ENCODE measurements at places on chromosomes 11 and 22.

- no peak for DNase-seq
Observed at GRCh38 chr11:124470561-124471227, 25.2 kb upstream of the OR8B8 start.

DNA sequence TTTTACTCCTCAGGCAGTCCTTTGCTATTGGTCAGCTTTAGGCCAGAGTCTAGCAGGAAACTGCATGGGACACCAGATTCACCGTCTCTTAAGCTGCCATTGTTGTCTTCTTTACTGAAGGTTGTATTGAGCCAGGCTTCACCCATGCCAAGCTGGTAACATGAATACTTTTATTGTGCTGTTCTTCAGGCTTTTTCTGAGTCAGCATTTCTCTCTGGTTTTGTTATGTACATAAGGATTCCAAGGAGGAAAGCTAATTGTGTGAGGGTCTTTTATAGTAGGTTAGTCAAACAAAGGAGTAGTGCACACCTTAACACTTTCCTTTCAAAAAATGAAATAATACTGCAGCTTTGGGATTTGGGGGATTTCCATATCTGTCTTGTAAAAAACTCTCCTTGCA is 252.8 kb downstream of the JRKL start:
- DNase-seq = no peak

GRCh38 chr11:124846070-124846673 is 19.1 kb upstream of the ROBO3 start:
- DNase-seq = no peak

DNA sequence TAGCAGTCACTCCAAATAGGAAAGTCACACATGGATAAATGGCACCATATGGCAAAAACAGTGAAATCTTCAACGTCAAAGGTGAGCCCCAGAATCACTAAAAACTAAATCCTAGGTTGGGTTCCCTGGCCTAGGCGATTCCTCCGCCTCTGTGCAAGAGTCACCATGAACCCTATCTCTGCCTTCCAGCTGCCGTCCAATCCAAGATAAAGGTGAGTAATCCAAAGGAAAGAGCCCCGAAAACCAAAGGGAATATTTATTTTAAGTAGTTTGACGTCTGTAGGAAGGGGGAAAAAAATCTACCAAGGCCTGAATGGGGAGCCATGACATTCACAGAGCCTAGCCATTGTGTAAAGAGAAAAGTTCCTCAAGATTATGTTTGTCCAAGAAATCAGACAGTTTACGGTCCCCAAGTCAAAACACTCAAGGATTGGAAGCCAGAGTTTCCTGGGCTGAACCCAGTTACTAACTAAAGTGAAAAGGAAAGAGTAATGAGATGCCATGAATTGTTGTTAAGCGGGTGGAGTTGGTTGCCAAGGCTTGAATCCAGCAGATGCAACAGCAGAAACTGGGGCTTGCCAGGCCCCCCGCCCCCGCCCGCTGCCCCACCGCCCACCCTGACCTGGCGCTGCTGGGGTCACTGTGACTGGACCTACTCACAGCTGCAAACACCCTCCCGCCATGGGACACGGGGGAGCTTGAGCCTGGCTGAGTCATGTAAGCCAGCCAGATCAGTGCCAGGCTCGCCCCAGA is 39.7 kb upstream of the ETS1 start:
- DNase-seq = no peak

DNA sequence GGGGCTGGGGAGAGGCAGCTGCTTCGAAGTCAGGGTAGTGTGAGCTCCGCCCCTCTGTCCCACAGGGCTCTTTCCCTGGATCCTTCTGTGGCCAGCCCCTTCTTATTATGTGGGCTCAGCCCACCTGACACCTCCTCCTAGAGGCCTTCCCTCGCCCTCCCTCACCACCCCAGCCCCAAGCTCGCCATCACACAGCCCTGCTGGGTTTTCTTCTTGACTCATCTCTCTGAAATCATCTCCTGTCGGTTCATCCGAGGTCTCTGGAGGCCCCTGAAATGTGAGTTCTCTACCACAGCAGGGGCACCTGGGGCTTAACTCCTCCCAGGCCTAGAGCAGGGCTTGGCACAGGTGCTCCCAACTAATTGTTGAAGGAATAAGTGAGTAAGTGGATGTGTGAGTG is 65.2 kb downstream of the CACNA1I start:
- no peak for DNase-seq

GRCh38 chr11:108530426-108530825 is 32.2 kb upstream of the POGLUT3 start:
- DNase-seq = no peak

DNA sequence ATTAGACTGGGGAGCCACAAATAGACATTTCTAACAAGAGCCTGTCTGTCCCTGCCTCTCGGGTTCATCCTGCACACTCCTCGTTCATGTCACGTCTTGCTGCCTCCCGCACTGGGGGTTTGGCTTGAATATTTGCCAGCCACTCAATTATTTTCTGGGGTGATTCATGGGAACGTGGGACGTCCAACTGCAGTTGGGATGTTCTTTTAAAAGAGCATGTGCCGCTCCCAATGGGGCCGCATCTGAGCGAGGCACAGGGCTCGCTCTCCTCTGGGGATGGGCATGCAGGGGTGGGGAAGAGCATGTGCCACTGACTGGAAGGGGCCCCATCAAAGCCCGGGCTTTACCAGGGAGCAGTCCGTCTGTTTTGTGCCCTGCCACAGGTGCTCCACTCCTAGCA is 43.4 kb downstream of the PARVG start:
- DNase-seq = no peak

GRCh38 chr11:66015454-66015881 is 3.7 kb downstream of the CST6 start:
- no peak for DNase-seq

DNA sequence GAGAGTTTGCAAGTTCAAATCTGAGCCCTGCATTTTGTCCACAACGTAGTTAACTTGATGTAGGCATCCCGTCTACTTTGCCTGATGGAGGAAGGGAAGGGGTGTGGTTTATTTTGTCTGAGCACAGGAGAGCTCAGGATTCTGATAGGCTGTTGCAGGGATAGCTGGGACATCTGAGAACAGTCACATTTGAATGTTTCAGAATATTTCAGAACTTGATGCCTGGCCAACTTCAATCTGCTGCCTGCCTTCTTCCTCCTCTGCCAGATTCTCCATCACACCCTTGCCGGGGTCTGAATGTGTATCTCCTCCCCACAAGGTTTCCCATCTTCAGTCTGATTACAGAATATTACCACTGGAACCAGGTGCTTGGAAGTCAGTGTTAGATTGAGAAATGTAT is 51.6 kb downstream of the NTM start:
- DNase-seq = no peak

GRCh38 chr11:19813158-19813879 is 100.7 kb downstream of the NAV2 start:
- no peak for DNase-seq

DNA sequence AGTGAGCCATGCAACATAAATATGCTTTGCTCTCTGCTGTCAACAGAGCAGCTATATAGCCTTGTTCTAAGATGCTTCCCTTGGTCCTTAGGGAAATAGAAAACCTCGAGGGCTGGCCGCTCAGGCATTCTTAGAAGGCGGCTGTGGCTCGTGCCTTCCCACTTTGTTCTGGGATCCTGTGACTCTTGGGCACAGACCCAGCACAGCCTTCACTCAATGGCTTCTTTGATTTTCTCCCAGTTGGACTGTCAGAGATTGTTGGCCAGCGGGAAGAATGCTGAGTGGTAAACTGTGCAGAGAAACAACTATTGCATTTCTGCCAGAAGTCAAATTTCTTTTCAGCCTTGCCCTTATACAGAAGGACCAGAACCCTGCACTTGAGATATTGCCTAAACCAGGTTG is 9.5 kb upstream of the MICAL2 start:
- no peak for DNase-seq

DNA sequence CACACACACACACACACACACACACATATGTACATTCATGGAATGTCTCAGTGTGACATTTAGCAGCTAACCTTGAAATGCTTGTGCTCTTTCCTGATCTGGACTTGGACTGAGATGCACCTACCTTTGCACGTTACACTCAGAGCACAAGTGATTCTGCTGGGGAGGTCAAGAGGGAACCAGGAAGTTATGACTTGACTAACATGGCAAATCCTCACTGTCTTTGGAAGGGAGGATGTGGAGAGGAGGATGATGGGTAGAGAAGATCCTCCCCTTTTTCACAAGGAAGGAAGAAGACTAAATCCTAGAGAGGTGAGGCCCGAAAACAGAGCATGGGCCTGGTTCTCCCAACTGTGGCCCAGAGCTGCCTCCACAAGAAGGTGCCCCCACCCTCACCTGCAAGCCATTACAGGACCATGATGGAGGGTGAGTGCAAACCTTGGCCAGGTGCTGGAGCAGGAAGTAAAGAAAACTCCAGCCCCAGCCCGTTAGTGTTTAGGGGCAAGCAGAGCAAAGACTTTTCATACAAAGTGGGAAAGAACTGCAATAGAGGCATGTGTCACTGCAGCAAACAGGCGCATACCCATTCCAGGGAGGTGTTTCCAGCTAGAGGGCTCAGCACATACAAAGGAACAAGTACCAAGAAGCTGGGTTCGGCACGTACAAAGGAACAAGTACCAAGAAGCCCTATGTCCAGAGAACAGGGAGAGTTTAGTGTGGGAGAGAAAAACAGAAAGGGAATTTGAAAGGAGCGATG is 26.4 kb downstream of the SCN4B start:
- peak; percentile 6 for DNase-seq

DNA sequence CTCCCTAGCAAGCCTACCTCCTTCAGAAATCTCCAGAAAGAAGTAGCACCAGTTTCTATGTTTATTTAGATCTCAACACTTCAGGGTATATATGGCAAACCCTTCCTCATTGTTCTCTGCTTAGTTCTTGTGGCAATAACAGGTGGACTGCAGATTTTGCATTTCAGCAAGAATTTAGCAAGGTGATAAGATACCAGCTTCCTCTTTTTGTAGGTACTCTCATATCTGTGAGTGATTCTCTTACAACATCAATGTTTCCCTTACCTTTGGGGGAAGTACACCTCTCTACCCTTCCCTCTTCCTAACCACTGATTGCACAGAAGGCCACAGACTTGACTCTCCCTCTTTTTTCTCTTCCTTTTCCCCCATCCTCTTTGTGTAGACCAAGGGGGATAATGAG is 230.9 kb upstream of the SESN3 start:
- DNase-seq = no peak

- DNase-seq = peak; percentile 31
Observed at GRCh38 chr22:28247667-28248363, 328.8 kb upstream of the PITPNB start.

GRCh38 chr11:108491936-108492335 is 6.2 kb downstream of the POGLUT3 start:
- no peak for DNase-seq

DNA sequence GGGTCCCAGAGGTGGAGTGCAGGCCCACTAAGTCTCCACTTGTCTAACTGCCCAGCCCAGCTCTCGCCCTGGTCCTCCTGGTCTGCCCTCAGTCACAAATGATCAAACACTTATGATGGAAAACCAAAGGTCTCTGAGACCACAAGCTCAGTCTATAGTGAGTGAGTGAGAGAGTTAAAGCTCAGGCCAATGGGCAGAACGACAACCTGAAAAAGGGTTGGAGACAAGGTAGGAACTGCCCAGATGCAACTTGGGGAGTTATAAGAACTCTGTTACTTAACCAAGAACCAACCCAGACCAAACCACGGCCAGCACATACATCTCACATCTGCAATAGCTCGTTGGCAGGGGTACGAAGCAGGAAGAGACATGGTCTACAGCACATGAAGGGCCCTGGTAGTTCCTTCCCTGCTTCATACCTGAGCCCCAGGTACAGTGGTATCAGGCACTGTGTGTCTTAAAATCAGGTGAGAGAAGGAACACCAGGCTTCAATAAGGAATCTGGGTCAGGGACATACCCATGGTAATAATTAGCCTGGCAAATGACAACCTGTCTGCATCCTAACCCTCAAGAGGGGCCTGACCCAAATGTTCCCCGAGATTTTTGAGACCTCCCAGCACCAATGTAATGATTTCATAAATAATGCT is 35.7 kb downstream of the SERPIND1 start:
- DNase-seq = no peak

GRCh38 chr11:9601037-9601875 is 27.8 kb downstream of the WEE1 start:
- no peak for DNase-seq

DNA sequence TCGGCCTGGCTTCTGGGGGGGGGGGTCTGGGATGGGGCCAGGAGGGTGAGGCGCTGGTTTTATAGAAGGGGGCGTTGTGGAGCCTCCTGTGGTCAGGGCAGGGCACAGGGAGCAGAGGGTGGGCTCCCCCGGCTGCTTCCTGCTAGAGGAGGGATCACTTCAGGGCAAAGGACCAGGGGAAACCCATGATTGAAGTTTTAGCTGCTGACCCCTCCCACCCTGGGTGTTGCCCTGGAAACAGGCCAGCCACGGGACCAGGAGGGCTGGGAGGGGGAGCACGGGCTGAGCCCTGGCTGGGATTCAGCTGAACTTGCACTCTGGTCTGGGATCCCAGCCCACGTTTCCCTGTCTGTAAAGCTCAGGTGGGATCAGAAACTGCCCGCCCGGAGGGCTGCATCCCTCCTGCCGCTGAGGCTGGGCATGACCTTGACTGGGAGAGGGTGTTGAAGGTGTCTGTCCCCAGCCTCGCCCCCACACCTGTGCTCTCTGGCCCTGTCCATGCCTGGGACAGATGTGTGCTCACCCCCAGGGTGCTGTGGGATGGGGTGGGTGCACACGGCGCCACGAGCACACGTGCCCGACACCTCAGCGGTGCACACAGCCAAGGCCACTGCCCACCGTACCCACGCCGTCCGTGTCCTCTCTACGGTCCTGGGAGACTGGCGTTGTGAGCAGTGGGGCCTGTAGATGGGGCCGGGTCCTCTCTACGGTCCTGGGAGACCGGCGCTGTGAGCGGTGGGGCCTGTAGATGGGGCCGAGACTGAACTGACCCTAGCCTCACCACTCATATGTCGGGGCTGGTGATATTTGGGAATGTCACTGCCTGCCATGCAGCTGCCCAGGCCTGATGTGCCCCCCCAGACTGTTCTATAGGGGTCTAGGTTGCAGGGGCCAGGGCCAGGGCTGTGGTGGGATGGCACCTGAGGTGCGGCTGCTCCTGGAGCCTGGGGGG is 2.3 kb downstream of the TSPAN4 start:
- DNase-seq = no peak

- DNase-seq = peak; percentile 31
Observed at GRCh38 chr11:18669711-18670110, 28.9 kb upstream of the TMEM86A start.

GRCh38 chr22:46575911-46576555 is 38.6 kb upstream of the CELSR1 start:
- peak; percentile 6 for DNase-seq

GRCh38 chr11:124612567-124613246 is 1.5 kb downstream of the PANX3 start:
- DNase-seq = no peak

DNA sequence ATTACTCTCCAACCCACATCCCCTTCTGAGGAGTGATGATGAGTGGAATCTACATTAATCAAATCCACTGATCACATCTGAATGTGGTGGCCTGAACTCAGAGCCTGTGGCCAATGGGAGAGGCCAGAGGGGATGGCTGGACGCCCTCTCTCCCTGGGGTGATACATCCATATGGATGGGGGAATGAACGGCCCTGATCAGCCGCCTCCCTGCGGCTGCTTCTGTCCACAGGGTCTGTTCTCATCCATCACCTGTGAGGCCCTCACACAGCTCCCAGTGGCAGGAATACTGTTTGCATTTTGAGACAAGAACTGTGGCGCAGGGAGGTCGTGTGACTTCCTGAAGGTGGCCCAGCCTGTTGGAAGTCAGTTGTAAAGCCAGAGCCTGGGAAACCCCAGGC is 78.3 kb upstream of the SHISAL1 start:
- no peak for DNase-seq

GRCh38 chr22:50530580-50530876 is 716 bp upstream of the TYMP start:
- DNase-seq = no peak

- no peak for DNase-seq
Observed at GRCh38 chr11:92384358-92384757, 159.7 kb downstream of the FAT3 start.

- DNase-seq = no peak
Observed at GRCh38 chr11:128484172-128484571, 103.2 kb downstream of the ETS1 start.

Data from NCI-H1417 (cell line).